Stimulated activated CD4-positive, alpha-beta T cell treated with anti-CD3 and anti-CD28 coated beads, Interleukin-12 subunit alpha, Interleukin-12 subunit beta, amount 100 ng/mL, for 4 hours (primary cell): ENCODE measurements at places on chromosomes 12 and 14.

GRCh38 chr14:69674546-69675244, 63.3 kb downstream of the SUSD6 start:
- DNase-seq, result no peak

DNA sequence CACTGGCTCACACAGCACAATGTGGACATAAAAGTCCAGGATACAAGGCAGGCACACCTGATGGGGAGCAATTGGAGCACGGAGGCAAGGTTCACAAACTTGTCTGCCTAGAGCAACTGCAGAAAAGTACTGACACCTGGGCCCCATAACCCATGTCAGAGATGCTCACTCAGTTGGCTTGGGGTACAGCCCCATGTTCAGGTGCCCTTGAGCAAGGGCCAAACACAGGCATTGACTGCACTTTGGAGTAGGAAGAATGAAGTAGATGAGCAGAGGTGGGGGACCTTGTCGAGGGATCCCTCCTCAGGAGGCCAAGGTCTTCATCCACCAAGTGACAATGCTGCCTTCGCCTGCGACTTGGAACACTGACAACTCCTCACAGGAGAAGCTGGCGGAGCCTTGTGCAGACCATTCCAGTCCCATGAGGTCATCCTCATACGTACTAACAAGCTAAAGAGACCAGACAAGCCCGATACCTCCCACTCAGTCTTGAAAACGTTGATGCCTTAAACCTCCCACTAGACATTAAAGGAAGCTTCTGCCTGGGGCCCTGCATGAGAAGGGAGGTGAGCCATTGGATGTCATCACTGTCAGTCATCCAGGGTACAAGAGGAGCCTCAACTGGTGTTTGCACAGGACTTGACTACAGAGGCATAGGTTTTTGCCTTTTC, 42.5 kb upstream of the C14orf180 start:
- DNase-seq, result no peak

- DNase-seq, result no peak
These were observed 49.4 kb downstream of the GPATCH2L start for GRCh38 chr14:76201162-76201561.

- no peak for DNase-seq
These were observed 72.2 kb downstream of the VCPKMT start for GRCh38 chr14:50044042-50044651.

GRCh38 chr12:14473707-14474287, 93.9 kb downstream of the PLBD1 start:
- DNase-seq, result no peak

- DNase-seq, result peak; percentile 3
These were observed 71.7 kb downstream of the CCDC92 start for GRCh38 chr12:123900871-123901376.

DNA sequence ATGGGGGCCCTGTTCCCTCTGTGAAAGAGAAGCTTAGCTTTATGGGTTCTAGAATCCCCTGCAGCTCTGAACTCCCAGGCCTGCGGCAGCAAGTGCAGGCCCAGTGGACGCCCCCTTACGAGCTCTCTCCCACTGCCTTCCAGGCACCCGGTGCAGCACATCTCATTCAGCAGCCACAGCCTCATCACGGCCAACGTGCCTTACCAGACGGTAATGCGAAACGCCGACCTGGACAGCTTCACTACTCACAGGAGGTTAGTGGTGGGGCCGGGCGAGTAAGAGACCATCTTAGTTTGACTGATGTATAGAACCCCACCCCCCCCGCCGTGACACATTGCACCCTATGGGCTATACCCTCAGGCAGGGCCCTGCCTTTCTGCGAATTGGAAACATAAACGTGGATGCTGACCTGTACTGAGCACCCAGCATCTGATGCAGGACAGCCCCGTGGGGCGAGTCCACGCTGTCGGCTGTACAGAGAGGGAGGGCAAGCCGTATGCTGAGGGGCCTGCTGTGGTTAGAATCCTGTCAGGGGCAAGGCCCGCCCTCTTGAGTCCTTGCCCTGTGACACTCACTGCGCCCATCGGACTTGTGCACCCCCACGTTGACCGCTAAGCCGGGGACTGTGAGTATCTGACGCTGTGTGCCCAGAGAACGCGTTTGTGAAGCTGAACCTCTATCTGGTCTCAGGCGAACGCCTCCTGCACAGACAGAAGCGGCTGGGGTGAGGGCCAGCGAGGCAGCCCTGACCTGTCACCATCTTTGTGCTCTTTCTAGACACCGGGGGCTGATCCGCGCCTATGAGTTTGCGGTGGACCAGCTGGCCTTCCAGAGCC, 71.7 kb downstream of the TESC start:
- DNase-seq, result no peak

GRCh38 chr12:11879306-11879705, 191.4 kb upstream of the BCL2L14 start:
- no peak for DNase-seq

- no peak for DNase-seq
These were observed 447.2 kb downstream of the SNAPC1 start for GRCh38 chr14:62209287-62209899.

DNA sequence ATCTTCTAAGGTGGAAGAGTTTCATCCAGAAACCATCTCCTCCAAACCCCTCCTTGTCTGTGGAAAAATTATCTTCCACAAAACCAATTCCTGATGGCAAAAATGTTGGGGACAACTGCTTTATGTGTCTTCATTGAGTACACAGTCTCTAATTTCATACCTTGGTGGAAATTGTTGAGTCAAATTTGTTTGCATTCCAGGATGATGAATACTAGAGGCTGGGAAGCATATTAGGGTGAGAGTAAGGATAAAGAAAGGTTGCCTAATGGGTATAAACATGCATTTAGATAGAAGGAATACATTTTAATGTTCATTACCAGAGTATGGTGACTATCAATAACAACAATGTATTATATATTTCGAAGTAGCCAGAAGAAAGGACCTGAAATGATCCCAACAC, 98.2 kb downstream of the C12orf42 start:
- no peak for DNase-seq
